ENCODE measurements at places on chromosomes 1 and 21.

DNA sequence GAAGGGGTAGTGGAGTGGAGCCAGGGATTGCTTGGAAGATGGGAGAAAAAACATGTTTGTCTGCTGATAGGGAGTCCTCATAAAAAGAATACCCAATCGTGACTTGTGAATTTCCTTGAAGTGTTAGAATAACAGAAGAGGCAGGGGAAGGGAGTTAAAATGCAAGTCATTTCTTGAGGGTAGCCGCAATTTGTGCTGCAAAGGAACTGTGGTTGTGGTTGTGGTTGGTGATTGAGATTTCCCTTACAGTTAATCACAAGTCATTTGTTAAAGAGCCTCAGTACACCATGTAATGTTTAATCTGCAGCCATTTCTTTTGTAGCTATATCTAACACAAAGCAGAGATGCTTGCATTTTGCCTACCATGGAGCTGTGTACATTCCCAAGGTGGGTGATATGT, 38.5 kb upstream of the EGLN1 start:
- DNase-seq, result no peak

GRCh38 chr1:24886241-24886640, 43.8 kb downstream of the RUNX3 start:
- no peak for DNase-seq

GRCh38 chr1:175808999-175809398, 65.6 kb upstream of the TNR start:
- no peak for DNase-seq

DNA sequence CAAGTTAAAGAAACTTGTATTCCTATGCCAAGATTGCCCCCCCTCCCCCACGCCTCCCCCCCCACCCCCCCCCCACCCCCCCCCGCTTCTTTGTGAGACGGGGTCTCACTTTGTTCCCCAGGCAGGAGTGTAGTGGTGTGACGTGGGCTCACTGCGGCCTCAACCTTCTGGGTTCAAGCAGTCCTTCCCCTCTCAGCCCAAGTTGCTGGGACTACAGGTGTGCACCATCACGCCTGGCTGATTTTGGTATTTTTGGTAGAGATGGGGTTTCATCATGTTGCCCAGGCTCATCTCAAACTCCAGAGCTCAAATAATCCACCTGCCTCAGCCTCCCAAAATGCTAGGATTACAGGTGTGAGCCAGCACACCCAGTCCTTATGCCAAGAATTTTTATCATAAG, 136.6 kb downstream of the POU2F1 start:
- no peak for DNase-seq

DNA sequence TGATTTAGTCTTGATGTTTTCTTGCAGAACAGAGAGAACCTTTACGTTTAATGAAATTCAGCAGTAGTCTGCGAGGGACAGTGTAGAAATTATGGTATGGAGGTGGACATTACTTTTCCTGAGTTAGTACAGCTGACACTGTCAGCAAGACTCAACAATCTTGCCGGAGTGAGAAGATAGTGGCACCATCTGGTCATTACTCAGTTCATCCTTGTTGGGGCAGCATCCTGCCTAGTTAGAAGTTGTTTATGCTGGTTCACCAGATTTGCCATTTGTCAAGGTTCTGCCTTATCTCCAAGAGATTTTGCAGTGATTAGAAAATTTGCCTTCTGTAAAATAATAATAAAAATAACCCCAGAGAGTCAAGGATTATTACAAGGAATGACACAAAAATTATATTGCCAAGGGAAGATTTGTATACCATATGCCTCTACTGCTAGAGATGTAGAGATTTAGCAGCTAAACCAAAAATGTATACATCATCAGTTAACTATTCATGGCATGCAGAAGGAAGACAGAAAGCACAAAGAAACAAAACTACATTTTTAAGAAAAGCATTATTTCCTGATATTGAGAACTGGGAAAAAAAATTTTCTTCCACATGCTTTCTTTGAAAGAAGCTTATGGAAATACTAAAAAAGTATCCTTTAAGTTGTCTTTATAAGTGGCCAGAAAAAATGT, 1967.4 kb downstream of the NCAM2 start:
- no peak for DNase-seq

GRCh38 chr1:69766431-69767180, 198.9 kb downstream of the LRRC7 start:
- no peak for DNase-seq

GRCh38 chr1:51310871-51311613, 19.3 kb downstream of the TTC39A start:
- no peak for DNase-seq

DNA sequence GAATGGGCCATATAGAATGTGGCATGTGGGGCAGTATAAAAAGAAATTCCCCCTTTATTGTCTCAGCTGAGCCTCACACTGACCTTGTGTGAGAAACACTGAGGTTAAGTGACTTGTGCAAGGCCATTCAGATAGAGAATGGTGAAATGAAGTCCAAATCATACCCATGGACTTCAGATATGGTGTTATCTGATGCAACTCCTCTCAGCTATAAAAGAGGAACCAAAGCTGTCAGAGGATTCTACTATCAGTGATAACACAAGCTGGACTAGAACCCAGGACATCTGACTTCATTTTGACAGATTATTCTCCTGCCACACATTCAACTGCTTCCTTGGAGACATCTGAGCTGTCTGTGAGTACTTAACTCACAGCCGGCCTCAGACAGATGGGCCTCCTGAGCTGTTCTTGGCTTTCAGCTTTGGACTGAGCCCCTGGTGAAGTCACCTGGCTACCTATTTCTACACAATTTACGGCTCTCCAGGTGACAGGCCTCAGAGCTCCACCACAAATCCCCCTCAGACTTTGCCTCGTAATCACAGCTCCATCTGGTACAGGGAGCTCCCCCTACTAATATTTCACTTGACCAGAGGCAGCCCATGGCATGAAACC, 104.6 kb downstream of the PLXNA2 start:
- DNase-seq, result no peak

DNA sequence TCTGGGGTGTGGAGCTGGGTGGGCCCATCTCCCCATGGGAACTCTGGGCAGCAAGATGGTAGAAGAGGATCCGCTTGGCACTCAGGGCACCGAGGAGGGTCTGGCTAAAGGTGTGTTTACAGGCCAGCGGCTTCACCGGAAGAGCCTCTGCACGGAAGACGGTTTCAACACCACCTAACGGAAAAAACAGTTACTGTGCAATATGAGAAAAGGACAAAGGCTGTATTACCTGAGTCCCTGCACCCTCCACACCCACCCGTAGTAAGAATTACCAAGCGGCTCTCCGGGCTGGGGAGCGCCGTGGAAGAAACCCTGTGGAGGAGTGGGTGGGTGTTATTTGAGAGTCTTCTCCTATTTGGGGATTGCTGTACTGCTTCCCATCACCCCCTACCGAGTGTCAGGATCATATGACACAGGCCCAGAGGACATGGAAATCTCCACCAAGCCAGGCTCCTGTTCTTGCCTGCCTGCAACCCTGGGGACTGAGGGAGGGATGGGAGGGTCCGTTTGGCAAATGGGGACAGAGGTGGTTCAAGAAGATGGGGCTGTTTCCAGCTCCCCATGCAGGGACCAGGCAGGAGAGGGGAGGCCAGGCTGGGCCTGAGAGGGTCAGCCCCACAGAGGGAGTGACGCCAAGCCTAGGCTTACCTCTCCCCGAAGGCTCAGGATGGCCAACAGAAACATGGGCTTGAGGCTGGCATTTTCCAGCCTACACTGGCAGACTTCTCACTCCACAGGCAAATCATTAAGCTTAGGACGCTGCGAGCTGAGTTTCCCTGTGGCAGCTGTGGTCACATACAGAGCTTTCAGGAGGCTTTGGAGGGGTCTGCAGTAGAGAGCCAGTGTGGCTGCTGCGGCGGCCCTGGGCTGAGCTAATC, 203.5 kb upstream of the TMEM51 start:
- no peak for DNase-seq

DNA sequence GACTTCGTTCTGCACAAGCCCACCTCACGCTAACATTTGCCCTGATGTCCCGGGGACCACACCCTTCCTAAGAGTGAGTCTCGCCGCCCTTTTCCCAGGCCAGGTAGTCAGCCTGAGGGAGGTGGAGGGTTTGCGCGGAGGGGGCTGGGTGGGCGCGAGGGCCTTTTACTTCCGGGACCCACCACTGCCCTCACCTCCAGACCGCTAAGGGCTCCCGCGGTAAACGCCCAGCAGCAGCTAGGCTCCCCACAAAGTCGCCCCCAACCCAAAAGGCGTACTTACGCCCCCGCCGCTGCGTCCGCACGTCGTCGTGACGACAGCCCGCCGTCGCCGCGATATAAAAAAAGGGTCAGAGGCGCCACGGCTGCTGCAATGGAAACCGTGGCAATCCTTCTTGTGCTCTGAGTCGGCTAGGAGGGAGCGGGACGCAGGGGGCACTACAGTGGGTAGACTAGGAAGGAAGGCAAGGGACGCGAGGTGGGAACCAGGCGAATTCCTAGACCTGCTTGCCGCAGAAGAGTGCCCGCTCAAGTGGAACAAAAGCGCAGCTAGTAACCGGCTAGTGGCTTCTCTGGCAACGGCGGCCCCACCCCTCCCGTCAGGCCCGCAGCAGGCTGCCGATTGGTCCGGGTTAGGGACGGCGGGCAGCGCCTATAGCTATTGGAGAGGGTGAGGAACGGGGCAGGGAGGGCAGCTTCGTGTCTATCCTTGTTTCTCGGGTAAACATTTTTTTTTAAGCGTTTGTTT, at the start of gene ODF2L:
Gene ODF2L, minus strand, starts transcription at position 573 of the 747 bp plus-strand sequence. CDS start 9,296 bp downstream, outside the sequence.
- peak; percentile 88 for DNase-seq

GRCh38 chr1:179351281-179351680, 14.5 kb upstream of the AXDND1 start:
- DNase-seq, result no peak

GRCh38 chr1:1337793-1338147, 6.7 kb downstream of the TAS1R3 start:
- no peak for DNase-seq

- DNase-seq, result no peak
Measured at GRCh38 chr1:103363008-103363365, 162.5 kb upstream of the RNPC3 start.

GRCh38 chr1:222334026-222334680, 213.8 kb downstream of the HHIPL2 start:
- no peak for DNase-seq

All from midbrain (tissue), 1 donor.